HT1080 (cell line): ENCODE measurements at places on chromosomes 7 and 10. TPM values are rescaled to one million over a fixed set of nuclear protein-coding genes. Genes with fewer than 3 reads are reported as not detected.

HSPB1 gene
- total RNA-seq, result 0.43 and 1.2 TPM in 2 replicates

PURB gene
- 12.8 and 20.2 TPM in 2 replicates for total RNA-seq

MUC3A gene
- not detected in 2 replicates for total RNA-seq

ZWINT gene
- 152 and 155 TPM in 2 replicates for total RNA-seq

RNF32 gene
- total RNA-seq, result 1.2 and 1.7 TPM in 2 replicates

RBP3 gene
- not detected in 2 replicates for total RNA-seq

LBX1 gene
- total RNA-seq, result not detected in 2 replicates

CDC14C gene
- total RNA-seq, result not detected in 2 replicates

SNCG gene
- total RNA-seq, result 3.9 and 7.2 TPM in 2 replicates

DNAJC12 gene
- total RNA-seq, result 0.98 and 2.1 TPM in 2 replicates

TWIST1 gene
- total RNA-seq, result 19.1 and 19.3 TPM in 2 replicates

PPP1R17 gene
- total RNA-seq, result not detected in 2 replicates

ZNF117 gene
- 0.03 and 0.08 TPM in 2 replicates for total RNA-seq

MYL10 gene
- not detected in 2 replicates for total RNA-seq

SFRP4 gene
- total RNA-seq, result 0.03 TPM in 1 of 2 replicates, not detected in the other

DKK1 gene
- 0.17 TPM in 1 of 2 replicates, not detected in the other for total RNA-seq
